Pancreas (tissue), 10 donors: ENCODE measurements at places on chromosomes 3 and 15. TPM values are rescaled to one million over a fixed set of nuclear protein-coding genes. Genes with fewer than 3 reads are reported as not detected.

Gene TM4SF1
- total RNA-seq = 185 TPM

Gene P2RY1
- total RNA-seq = 1.6 TPM

Gene TRIM59
- 1.4 TPM for total RNA-seq

Gene FSTL1
- total RNA-seq = 131 TPM

Gene CXCR6
- 0.28 TPM for total RNA-seq

Gene GCNT3
- total RNA-seq = 1.2 TPM

Gene IGDCC3
- total RNA-seq = not detected

Gene CHRNB4
- total RNA-seq = not detected

Gene CLK3
- total RNA-seq = 30.3 TPM

Gene ZNF662
- 7.6 TPM for total RNA-seq
